ENCODE measurements at places on chromosomes 1 and 21.

GRCh38 chr1:229027622-229028182 lies 243.2 kb upstream of the RAB4A start:
- DNase-seq, result no peak

DNA sequence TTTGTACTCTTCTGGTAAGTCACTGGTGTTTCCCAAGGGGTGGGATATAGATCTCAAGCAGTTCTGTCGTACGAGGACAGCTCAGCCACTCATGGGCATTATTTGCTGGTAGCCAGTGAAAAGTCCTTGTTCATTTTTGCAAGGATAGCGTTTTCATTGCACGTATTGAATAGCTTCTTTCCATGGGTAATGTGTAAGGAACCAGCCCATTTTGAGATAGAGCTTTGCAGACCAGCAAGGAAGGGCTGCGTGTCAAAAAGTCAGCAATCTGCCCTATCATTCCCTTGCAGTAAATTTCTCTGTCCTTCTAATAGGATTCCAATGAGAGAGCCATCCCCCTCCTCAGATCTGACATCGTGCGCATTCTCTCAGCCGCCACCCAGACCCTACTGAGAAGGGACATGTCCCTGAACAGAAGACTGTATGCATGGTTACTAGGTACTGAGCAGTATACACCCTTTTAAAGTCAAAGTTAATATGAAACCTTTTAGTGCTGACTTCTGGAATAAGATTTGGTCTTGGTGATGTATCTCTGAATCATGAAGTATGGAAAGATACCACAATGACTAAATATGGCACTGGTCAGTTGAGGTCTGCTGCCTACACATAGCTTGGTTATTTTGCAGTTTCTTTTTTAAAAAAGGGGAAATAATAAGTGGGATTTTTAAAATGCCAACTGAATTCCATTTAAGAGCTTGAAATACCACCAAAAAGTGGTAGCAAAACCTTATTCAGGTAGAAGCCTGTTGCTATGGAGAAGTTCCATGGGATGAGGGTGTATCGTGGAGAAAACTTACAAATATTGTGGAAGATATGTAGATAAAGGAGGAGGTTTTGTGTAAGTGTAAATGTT lies 55.3 kb downstream of the DOP1B start:
- no peak for DNase-seq

DNA sequence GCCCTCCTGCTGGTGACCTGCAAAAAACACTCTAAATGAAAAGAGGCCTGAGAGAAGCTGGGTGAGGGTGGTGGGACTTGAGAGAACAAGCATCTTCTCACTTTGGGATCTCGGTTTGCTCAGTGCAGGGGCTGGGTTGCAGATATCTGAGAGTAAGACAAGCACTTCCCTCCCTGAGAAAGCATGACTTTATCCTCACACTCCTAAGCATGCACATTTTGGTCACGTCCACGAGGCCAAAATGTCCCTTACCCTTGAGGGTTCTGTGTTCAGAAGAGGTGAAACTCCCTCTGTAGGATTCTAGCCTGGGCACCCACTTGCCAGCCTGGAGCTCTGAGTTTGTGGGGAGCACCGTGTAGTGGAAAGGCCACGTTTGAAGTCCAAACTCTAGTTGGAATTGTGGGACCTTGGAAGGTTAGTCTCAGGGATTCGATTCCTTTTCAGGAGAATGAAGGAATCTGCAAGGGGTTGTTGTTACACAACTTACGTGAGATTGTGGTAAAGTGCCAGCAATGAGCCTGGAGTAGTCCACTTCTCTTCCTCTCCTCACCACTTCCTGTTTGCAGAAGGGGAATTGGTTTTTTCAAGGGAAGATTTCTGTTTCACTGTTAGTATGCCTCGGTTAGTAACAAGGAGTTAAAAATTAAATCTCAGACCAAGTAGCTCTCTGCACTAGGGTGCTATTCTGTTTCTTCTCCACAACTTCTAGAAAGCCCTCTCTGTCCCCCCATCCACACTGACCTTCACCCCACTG lies 3.0 kb downstream of the FCAMR start:
- DNase-seq, result no peak

DNA sequence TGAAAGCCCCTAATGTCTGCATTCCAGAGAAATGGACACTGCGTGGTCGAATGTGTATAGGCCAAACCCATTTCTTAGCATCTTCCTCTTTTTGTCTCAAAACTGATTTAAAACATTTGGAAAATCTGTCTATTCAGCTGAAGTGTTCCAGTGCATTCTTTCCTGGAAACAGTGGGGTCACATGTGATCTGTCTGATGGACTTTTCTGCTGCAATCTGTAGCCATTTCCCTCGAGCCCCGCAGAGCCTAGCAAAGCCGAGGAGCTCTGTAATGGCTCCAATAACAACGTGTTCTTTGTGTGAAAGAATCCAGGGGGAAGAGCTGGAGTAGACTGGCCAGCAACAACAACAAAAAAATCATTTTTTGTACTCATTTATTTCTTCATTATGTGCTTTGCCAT lies 329.3 kb downstream of the BARHL2 start:
- no peak for DNase-seq

- DNase-seq, result no peak
Observed at GRCh38 chr1:14887764-14888350, 265.7 kb upstream of the TMEM51 start.

- DNase-seq, result no peak
Observed at GRCh38 chr1:12499539-12500240, 118.3 kb downstream of the DHRS3 start.

- DNase-seq, result peak; percentile 63
Observed at GRCh38 chr21:42974832-42975820, 764 bp downstream of the PKNOX1 start.

- DNase-seq, result peak; percentile 34
Observed at GRCh38 chr1:110003747-110004428, 19.3 kb downstream of the AHCYL1 start.

DNA sequence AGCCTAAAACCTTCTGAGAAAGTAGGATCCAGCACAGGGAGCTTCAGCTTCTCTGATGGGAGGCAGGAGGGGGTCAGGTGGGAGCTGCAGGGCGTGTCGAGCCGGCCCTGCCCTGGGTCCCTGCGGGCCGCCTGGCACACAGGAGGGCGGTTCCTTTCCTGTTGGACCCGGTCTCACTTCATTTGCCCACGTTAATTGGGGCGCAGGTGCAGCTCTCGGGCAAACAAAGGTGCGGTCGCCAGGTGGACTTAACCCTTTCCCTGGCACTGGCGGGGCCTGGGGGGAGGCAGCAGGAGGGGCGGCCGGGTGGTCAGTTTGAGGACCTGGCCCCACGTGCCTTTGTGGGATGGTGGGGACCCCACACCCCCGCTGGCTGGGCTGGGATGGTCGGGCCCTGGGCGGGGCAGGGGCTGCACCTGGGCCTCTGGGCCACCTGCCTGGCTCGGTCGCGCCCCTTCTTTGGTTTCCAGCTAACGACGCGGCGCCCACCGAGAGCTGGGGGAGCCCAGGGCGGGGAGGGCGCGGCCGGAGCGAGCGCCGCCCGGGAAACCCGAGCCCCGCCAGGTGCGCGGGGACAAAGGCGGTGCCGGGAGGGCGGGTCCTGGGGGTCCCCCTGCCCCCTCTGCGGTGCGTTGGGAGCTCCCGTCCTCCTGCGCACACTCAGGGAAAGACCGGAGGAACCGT lies 20.8 kb upstream of the C1orf159 start:
- no peak for DNase-seq

- DNase-seq, result no peak
Observed at GRCh38 chr1:22184892-22185612, 42.2 kb upstream of the WNT4 start.

DNA sequence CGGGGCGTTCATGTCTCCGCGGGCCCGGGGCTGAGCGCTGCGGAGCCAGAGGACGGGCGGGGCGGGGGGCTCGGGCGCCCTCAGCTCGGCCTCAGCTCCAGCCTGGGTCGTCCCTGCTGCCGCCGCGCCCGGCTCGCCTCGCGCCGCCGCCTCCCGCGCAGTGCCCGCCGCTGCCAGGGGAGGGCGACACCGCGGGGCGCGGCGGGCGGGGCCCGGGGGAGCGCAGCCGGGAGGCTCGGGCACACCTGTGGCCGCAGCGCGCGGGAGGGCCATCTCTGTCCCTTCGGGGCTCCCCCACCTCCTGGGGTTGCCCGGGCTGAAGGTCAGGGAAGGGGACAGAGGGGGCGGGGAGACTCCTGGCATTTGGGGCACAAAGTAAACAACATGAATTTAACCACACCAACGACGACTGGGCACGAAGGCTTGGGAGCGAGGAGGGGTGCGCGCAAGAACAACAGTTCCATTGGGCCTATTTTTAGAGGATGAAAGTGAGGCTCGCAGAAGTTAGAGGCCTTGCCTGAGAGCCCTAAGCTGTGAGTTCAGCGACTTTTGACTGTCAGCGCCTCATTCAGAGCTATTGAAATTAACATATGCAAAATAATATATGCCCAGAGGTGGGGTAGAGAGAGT lies at the start of gene FAM131C:
TSS of gene FAM131C (minus strand) at position 162 of the 630 bp plus-strand sequence. CDS start 209 bp downstream, outside the sequence.
- no peak for DNase-seq

- no peak for DNase-seq
Observed at GRCh38 chr1:158972841-158973240, 36.9 kb upstream of the IFI16 start.

DNA sequence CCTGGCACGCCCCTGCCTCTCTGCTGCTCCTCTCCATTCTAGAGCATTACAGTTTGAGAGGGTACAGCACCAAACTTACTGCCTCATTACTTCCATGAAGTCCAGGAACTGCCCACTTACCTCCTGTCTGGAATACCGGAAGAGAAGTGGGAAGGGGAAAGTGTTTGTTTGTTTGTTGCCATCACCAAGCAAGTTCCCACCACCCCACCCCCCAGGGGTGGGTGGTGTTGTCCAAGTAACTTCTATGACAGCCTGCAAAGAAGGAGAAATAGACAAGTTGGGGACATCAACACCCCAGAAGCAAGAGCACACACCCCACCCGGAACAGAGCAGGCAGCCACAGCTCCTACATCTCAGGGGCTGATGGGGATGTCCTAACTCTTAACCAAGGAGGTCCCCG lies 18.0 kb downstream of the OPTC start:
- DNase-seq, result no peak

- no peak for DNase-seq
Observed at GRCh38 chr1:19577561-19577960, 66.5 kb upstream of the NBL1 start.

- no peak for DNase-seq
Observed at GRCh38 chr1:109793486-109794318, 30.0 kb upstream of the EPS8L3 start.

DNA sequence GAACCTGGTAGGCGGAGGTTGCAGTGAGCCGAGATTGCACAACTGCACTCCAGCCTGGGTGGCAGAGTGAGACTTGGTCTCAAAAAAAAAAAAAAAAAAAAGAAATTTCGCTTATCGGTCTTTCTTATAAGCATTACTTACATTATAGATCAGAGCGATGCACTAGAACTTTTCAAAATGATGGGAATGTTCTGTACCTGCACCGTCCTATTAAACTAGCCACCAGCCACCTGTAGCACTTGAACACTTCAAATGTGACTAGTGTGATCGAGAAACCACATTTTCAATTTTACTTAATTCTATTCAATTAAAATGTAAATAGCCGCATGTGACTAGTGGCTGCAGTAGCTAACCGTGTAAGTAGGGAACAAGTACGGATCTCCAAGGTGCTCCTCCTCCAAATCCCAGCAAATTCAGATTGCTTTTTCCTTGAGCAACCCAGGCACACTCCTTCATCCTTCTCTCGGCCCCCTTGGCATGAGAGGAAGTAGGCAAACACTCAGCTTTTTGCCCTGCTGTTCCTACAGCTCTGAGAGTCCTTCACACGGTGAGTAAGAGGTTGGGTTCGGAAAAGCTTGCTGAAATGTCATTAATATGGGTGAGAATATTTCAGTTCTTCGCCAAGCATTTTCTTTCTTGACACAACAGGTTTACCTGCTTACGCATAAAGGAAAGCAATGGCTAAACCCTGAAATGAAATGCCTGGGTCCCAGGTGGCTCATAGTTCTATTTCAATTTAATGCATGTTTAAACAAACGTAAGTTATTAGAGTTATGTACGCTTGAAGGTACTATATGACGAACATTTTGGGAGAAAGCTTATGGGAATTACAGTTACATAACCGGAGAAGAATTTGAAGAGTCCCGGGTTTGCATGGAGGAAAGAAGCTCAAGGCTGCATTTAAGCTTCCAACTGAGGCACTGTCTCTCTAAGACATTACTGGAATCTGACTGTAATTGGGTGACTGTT lies 69.5 kb upstream of the HUNK start:
- no peak for DNase-seq

GRCh38 chr1:216902669-216903381 lies 179.6 kb upstream of the ESRRG start:
- DNase-seq, result no peak

- DNase-seq, result no peak
Observed at GRCh38 chr1:58089898-58090534, 456.5 kb downstream of the OMA1 start.

GRCh38 chr21:44949161-44949778 lies 9.4 kb downstream of the SLX9 start:
- DNase-seq, result no peak

DNA sequence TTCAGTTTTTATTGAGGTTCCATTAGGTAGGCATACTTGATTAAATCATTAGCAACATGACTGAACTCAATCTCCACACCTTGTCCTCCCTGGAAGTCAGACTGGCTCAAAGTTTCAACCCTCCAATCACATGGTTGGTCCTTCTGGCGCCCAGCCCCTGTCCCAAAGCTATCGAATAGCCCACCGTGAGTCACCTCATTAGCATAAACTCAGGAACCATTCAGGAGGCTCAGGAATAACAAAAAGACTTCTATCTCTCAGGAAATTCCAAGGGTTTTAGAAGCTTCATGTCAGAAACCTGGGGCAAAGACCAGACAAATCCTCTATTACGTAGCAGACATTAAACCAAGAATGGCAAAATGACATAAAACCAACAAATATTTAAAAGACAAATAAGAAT lies 78.6 kb downstream of the RGS2 start:
- DNase-seq, result no peak

DNA sequence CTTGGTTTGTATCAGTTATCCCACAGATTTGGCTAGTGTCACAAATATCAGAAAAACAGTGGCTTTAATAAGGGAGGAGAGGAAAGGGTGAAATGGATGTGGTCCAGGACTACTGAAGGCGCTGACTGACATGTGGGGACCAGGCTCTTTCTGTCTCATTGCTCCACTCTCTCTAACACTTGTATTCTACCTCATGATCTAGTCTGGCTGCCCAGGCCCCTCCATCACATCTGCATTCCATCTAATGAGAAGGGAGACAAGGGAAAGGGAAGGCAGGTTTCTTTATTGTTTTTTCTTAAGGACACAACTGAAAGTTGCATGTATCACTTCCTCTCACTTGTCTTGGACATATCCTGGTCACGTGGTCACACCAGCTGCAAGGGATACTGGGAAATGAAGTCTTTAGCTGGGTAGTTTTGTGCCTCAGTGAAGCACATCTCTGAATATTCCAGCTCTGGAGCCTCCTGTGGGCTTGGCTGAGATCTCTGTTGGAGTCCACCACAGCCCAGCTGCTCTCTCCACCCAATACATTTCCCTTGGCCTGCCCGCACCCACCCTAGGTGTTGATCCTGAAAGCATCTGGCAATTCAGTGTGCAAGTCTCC lies 42.0 kb upstream of the PADI2 start:
- no peak for DNase-seq

- no peak for DNase-seq
Observed at GRCh38 chr1:88867743-88868521, 23.4 kb downstream of the GTF2B start.
